ENCODE measurements at places on chromosomes 4 and X.

- no peak for DNase-seq
These were observed 68.8 kb downstream of the RTL5 start for GRCh38 chrX:72062916-72063315.

- no peak for DNase-seq
These were observed 324.2 kb downstream of the TMA16 start for GRCh38 chr4:163818673-163819072.

- no peak for DNase-seq
These were observed 138.2 kb upstream of the AADAT start for GRCh38 chr4:170227928-170228327.

DNA sequence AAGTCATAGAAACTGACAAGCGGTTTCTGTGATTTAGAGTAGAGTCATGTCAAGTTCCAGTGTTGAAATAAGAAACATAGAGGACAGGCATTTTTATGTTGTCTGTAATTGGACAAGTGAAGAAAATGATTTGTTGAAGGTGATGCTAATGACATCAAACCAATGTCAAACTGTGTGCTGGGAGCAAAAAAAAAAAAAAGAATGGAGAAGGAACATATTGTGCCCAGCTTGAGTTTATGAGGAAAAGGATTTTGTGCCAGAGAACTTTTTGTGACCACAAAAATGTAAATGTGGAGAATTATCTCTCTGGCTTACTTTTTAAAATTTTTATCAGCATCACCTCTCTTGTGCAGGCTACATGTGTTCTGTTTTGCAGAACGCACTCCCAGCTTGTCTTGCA lies 495.7 kb downstream of the RAPGEF2 start:
- no peak for DNase-seq

DNA sequence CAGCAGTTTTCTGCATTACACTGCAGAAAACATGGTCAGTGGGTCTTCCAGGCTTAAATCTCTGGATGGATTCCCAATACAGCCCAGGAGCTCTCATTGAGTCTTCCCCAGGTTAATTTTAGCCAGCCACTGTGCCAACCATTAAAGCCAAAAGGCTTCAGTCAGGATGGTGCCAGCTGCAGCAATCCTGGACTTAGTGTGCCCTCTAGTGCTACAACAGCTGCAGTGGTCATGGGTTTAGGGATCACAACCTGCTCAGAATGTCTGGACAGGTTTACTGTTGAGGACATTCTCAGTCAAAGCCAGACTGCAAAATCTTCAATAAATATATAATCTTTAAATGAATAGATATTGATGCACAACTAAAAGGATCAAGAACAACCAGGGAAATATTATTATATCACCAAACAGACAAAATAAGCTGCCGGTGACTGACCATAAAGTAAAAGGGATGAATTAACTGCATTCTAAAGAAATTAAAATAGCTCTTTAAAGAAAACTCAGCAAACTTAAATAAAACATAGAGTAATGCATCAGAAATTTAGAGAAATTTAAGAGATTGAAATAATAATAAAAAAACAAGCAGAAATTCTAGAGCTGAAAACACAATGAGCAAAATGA lies 639.9 kb downstream of the SPOCK3 start:
- DNase-seq, result no peak
